D721Med (cell line): ENCODE measurements at places on chromosomes 5 and 9.

- no peak for DNase-seq
These were observed 116.1 kb upstream of the TAF11L2 start for GRCh38 chr5:17381932-17382331.

- DNase-seq: no peak
These were observed 7.2 kb downstream of the RNF145 start for GRCh38 chr5:159202151-159202550.

GRCh38 chr9:99633265-99633664 is 188.4 kb upstream of the NR4A3 start:
- no peak for DNase-seq

DNA sequence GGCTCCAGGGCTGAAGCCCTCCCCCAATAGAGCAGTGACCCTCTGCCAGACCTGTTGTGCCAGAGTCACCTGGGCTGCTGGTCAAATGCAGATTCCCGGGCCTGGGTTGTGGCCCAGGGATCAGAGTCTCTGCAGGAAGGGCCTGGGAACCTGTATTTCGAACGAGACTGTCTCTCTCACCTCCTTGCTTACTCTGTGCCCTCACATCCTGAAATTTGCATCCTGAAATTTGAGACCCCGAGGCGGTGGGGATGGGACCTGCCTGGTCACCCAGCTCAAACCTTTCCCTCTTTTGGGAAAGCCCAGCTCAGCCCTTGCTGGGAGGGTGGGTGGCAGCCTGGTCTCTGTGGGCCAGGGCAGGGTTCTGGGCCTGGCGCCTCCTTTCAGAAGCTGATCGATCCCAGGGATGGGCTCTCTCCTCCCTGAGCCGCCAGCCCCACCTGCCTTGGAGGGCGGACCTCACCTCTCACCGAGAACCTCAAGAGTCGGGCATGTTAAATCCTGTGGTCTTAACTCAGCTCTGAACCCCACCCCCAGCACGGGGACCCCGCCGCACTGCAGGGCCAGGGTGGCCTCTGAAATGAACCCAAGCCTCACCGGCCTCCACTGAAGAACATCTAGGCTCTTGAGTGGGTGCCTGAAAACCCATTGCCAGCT is 44.0 kb upstream of the IER5L start:
- no peak for DNase-seq

GRCh38 chr9:76725011-76725546 is 39.2 kb upstream of the PCA3 start:
- DNase-seq: no peak

- DNase-seq: no peak
These were observed 668 bp downstream of the GLIS3 start for GRCh38 chr9:4299005-4299795.

GRCh38 chr9:130659699-130660248 is 4.6 kb upstream of the PRDM12 start:
- DNase-seq: no peak

GRCh38 chr9:13847270-13847669 is 466.7 kb downstream of the NFIB start:
- no peak for DNase-seq

DNA sequence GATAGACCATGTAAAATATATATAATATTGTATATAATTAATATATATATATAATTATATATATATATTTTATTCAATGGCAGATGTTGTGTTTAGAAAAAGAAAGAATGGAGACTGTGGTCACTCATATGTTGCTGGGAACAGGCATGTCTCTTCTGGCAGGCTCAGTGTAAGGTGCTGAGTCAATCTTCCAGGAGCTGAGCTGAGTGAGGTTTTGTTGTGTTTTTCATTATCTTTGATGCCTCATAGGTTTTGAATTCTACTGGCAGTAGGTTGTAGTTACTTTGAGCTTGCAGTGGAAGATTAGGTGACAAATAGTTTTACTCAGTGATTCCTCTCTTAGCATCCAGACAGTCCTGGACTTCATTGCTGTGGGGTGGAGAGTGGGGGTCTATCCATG is 561.3 kb downstream of the IRX1 start:
- no peak for DNase-seq

GRCh38 chr5:21049901-21050300 is 1061.9 kb upstream of the CDH18 start:
- no peak for DNase-seq

- DNase-seq: no peak
These were observed 270.2 kb downstream of the PSAT1 start for GRCh38 chr9:78566948-78567675.

- no peak for DNase-seq
These were observed 404.0 kb downstream of the TLE4 start for GRCh38 chr9:79975621-79976256.

DNA sequence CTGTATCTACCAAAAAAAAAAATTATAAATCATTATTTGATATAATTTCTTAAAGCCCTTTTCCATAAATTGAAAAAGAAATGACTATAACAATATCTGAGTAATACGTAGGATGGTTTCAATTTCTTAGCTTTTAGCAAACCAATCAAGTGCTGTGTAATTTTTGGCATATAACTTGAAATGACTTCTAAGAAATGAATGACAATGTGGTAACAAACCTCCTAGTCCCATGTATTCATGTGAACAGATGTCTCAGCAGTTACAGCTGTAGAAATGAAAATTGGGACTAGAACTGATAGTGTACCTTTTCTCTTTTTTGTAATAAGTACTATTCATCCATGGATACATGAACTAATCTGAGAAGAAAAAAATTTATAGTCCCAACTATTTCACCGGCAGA is 307.0 kb downstream of the BNC2 start:
- DNase-seq: no peak

DNA sequence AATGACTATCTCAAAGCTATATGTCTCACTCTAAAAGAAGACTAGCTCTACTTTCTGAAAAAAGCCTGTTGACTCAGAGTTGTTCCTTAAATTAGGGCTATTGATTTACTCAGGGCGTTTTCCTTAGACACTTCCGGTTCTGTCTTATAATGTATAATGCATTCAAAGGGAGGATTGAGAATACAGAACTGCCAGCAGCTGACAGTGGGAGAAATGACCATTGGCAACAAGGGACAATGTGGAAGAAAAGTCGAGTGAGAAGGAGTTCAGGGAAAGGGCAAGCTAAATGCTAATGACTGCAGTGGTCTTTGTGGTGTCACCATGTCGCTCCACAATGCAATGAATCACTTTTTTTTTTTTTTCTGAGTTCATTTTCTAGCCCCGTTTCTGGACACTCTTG is 65.7 kb upstream of the ANKH start:
- DNase-seq: no peak

GRCh38 chr5:178231539-178232123 is 971 bp downstream of the PHYKPL start:
- DNase-seq: no peak

GRCh38 chr9:127742435-127743088 is 7.5 kb upstream of the TOR2A start:
- peak; percentile 92 for DNase-seq

- no peak for DNase-seq
These were observed 444.8 kb downstream of the BNC2 start for GRCh38 chr9:16425562-16426231.

DNA sequence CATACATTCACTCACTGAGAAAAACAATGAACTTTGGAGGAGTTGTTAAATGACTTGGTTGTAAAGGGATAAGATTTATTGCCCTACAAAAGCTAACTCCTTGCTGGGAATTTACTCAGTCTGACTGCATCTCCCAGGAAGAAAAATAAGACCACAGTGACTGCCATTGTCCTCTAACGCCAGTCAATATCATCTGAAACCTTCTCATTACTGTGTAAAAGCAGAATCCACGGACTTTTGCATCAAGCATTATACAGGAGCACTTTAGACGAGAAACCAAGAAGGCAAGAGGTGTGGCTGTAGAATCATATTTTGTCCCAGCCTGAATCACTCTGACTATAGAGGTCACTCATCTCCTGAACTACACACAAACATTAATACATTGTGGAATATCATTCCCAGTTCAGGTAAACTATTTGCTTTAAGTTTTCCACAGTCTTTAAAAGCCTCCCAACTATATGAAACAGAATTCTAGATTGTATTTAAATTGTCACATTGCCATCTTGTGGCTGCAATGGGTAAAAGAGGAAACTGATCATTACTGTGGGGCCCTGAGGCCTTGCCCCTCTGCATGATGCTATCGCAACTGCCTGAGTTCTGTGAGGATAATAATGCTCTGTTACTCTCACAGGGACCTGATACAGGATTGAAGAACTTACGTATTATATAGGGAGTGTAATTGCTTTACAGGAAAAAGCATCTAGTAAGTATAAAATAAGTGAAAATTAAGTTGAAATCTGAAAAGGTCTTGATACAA is 142.9 kb downstream of the SLCO4C1 start:
- no peak for DNase-seq

GRCh38 chr9:89497257-89497963 is 503 bp downstream of the SEMA4D start:
- DNase-seq: no peak

- no peak for DNase-seq
These were observed 62.5 kb downstream of the HSPA4 start for GRCh38 chr5:133114166-133114932.

GRCh38 chr5:151720215-151720614 is 33.5 kb upstream of the SPARC start:
- DNase-seq: no peak

- no peak for DNase-seq
These were observed 17.3 kb downstream of the SPINK9 start for GRCh38 chr5:148352696-148353095.

GRCh38 chr9:136526625-136527066 is 19.2 kb downstream of the NOTCH1 start:
- no peak for DNase-seq

- no peak for DNase-seq
These were observed 590 bp downstream of the ENTPD2 start for GRCh38 chr9:137052998-137053943.

GRCh38 chr5:2715856-2716255 is 35.6 kb downstream of the IRX2 start:
- no peak for DNase-seq

DNA sequence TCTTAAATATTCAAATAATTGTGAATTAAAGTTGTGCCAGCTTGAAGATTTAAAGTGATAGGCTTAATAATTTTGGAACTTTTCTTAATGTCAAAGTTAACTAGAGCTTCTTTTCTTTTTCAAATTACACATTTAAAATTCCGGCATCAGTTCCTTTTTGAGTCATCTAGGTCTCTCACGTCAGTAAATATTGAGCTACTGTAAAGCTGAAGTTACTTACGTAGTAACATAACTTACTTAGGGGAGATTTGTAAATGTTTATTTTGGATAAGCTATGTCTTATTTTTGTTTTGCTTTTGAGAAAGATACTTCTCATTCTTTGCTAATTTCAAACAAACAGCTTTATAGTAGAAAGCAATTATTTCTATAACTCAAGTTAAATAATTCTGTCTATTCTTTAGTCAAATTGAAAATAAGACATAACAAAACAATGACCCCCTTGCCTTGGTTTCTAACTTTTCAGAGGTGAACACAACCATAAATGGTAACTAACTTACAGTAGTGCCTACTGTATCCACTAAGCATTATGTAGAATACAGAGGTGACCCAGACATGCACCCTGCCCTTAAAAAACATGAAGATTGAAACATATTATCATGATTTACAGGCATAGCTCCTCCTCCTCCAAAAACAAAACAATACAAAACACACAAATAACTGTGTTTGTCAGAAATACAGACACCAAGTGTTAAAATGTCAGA is 29.8 kb downstream of the CD274 start:
- DNase-seq: no peak

DNA sequence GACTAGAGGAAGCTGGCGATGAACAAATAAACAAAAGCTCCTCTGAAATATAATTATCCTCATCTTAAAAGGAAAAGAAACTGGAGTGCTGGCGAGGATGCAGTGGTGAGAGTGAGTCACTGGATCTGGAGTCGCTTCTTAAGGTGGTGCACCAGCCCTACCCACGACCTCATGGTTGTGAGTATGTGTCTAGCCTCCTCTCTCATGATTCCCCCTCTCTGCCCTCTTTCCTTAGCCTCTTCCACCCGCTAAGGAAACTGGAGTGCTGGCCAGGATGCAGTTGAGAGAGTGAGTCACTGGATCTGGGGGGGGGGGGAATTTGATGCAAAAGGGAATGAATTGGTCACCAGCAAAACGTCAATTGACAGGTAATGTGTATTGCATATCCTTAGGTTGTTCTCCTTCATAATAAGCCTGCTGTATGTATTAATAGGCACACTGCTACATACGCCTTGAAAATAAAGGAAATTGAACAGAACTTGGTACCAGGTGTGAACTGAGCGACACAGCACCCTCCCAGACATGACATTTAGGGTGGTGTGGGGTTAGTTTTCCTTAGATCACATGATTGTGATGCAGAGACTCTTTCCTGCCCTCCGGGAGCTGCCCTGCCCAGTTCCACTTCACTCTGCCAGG is 36.3 kb upstream of the EBF1 start:
- no peak for DNase-seq

DNA sequence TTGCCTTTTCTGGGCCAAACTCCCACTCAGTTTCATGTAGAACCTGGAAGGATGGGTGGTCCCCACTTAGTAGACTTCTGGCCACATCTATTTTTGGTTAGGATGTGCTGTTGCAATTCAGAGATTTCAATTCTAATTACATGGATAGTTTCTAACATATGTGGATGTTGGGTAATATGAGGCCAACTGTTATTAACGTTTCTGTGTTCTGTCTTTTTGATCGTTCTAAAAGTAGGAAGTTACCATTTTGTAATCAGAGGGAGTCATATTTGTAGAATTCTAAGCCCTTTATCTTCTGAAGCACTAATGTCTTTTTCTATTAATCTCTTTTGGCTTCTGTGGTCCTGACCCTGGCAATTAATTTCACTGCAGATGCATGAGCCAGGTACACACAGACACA is 141.6 kb upstream of the SPEF2 start:
- no peak for DNase-seq

DNA sequence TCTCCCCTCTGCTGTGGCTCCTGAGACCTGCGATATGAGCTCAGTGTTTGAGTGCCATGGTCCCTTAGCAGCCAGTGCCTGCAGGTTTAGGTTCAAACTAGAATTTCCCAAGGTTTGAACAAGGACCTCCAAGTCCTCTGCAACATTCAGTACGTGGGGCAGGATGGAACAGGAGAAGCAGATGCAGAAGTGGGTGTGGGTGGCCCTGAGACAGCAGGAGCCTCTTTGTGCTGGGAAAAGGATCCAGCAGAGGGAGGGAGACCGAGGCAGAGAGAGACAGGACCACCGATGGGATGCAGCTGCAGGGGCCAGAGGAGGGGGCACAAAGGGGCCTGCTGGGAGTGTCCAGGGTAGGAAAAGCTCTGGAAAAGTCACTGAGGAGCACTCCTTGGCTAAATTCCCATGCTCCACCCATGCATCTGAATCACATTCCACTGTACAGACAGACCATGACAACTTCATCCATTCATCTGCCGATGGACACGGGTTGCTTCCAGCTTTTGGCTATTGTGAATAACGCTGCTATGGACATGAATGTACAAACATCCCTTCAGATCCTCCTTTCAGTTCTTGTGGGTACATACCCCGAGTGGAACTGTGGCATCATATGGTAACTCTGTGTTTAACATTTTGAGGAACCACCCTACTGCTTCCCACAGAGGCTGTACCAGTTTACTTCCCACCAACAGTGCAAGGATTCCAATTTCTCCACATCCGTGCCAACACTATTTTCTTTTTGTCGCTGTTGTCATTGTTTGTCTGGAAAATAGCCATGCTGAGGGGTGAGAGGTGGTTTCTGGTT is 26.7 kb upstream of the SUSD3 start:
- no peak for DNase-seq
